ENCODE measurements at places on chromosomes 16 and 17.

DNA sequence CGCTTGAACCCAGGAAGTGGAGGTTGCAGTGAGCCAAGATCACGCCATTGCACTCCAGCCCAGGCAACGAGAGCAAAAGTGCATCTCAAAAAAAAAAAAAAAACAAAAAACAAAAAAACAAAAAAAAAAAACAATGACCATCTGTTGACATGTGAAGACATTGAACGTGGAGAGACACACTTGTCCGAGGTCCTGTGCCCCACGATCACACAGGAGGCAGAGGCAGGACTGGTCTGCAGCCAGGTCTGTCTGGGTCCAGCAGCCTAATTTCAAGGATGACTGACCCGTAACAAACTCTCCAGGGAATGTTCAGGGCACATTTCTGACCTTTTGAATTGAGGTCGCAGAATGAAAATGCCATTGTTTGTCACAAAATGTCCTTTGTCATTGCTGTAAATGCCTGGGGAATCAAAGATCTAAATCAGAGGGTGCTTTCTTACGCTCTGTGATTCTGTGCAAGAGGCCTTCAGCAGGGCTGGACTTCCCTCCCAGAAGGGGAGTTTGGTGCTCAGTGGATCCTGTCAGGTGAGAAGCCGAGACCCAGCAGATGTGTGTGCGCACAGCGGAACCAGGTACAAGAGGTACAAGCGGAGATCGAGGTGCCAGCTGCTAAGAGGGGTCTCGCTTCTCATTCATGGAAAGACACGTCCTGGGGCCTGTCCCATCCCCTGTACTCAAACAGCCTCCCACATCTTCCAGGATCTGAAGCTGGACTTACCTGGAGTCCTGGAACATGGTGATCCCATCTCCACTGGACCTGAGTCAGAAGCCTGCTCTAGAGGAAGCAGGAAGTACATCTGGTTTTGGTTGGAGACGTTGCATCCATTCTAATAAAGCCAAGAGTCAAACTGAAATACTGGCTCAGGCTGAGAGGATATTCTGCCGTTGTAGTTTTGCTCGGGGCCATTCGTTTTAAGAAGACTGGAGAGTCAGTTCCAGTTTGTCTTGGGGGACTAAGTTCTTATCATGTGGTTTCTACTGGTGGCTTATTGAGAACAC, 95.8 kb downstream of the IRF8 start:
- DNase-seq = no peak

DNA sequence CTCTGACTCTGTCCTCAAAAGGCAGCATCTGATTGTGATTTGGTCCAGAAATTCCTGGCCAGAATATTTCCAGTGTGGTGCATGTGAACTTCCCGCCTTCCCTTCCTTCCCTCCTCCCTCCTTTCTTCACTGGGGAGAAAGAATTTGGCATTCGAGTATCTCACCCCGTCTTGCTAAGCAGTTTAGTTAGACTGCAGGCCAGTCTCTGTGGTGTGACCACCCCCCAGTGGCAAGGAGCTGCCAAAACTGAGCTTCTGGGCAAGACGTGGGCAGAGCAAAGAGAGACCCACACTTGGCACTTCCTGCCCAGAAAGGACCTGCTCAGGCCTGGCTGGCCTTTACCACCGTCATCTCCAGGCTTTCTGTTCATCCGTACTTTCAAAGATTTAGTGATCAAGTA, 36.4 kb downstream of the SNX20 start:
- no peak for DNase-seq

- no peak for DNase-seq
Observed at GRCh38 chr17:77529328-77529650, 388.5 kb downstream of the SEC14L1 start.

- DNase-seq = peak; percentile 61
Observed at GRCh38 chr17:1573932-1574696, 11.5 kb upstream of the PITPNA start.

- DNase-seq = no peak
Observed at GRCh38 chr17:28974451-28974850, 23.1 kb upstream of the PHF12 start.

- no peak for DNase-seq
Observed at GRCh38 chr17:4969047-4969550, 1.5 kb upstream of the SPAG7 start.

DNA sequence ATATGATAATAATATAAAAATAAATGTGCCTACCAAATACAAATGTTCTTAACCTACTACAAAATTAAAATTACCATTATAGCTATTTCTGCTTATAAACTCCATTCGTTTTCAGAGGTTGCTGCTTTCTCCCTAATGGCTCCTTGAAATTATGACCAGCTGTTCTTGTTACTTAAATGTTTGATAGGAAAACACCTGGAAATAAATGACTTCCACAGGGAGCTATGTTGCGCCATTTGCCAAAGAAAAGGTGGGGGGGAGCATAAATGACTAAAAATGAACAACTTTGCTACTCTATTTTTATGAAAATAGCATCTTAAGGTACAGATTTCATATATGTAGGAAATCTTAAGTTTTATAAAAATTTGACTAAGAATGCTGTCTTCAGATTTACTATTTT, 157.5 kb upstream of the MON1B start:
- no peak for DNase-seq

- no peak for DNase-seq
Observed at GRCh38 chr17:17757391-17757791, 76.1 kb downstream of the RAI1 start.

DNA sequence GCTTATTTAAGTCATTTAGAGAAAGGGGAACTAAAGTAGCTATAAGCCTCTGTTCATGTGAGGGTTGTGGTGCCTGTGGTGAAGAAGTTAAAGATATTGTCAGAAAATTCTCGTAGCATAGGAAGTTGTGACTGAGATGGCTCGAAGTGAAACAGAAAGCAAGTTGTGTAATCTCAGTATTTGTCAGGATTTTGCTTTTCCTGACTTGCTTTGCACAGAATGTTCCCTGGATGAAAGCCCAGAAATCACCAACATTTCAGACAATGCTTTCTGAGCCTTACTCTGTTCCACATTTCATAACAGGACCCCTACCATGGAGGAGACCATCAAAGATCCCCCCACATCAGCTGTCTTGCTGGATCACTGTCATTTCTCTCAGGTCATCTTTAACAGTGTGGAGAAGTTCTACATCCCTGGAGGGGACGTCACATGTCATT, 10.6 kb downstream of the CALCOCO2 start:
- no peak for DNase-seq

DNA sequence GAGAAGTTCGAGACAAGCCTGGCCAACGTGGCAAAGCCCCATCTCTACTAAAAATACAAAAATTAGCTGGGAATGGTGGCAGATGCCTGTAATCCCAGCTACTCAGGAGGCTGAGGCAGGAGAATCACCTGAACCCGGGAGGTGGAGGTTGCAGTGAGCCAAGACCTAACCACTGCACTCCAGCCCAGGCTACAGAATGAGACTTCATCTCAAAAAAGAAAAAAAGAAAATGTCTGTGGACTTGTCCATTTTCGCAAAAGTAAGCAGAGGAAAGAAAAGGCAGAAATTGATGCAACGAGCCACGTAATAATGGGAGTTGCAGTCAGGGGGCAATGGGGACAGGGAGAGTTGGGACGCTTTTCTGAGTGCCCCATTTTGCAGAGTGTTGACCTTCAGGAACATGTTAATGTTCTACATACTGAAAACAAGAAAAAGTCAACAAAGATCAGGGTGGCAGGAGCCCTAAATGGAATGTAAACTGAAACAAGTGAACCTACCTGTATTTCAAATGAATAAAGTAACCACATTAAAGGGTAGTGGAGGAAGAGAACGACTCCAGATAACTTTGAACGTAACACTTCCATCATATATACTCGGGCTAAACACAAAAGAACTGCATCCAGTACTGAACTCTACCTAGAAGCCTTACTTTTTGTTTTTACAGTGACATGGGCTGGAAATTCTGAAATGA, 76.4 kb downstream of the CNGB1 start:
- no peak for DNase-seq

DNA sequence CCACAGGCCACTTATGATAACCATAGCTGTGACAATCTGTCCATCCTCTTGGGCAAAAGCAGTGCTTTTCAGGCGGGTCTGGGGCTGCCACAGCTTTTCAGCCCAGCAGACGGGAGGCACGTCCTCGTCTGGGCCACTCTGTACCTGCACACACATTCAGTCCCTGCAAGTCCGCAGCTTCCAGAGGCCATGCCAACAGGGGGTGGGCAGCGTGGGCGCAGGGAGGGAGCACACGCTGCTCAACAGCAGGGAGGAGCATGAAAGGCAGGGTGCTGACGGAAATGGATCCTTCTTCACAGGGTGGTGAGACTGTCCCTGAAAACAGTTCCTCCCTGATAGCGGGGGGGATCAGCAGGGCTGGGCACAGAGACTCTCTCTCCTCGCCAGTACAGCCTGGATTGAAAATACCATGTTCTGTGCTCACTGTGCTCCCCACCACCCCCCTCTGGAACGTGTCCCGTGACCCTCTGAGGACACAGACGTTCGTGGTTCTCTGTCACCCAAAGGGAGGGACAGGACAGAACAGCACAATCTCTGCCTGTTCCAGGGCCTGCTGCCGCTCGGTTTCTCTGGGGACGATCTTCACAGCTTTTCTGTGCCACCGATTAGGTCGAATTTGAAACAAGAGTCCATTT, 41.7 kb downstream of the PEMT start:
- no peak for DNase-seq

DNA sequence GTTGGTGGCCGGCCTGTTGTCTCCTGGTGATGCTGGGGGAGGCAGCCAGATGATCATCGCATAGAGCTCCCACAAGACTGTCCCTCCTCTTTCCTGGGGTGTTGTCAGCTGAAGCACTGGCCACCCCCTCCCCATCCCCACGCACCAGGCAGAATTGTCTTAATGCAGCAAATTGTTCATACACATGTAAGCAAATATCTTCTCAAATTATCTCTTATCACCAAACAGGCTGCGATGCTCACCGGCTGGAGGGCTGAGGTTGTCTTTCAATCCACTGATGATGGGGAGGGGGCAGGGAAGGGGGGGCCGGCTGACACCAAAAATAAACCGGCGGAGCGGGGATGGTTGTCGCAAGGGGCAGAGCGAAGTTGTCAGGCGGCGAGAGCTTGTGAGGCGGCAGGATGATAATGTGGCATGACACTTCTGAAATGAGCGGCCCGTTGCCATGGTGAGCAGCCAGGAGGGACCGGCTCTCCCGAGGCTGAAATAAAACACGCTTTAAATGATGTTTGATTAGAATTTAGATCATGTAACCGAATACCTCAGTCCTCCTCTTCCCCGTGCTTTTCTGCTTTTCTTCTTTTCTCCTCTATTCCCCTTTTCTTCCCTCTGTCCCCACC, 59.8 kb downstream of the MRM1 start:
- DNase-seq = peak; percentile 63

DNA sequence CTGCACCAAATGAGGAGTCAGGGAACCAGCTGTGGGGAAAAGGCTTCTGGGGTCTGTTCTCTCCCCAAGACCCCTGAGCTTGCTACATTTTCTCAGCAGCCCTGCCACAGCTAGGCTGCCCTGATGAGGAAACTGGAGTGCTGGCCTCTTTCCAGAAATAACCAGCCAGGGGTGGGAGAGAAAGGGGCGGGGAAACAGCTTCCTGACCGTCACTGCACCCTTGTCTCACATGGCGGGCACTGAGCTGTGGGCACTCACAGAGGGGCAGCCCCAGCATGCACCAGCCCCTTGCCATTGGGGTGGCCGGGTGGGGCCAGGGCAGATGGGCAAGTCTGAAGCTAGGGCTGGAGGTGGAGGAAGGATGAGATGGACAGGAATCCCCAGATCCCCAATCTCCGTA, 2.9 kb downstream of the SRL start:
- no peak for DNase-seq

DNA sequence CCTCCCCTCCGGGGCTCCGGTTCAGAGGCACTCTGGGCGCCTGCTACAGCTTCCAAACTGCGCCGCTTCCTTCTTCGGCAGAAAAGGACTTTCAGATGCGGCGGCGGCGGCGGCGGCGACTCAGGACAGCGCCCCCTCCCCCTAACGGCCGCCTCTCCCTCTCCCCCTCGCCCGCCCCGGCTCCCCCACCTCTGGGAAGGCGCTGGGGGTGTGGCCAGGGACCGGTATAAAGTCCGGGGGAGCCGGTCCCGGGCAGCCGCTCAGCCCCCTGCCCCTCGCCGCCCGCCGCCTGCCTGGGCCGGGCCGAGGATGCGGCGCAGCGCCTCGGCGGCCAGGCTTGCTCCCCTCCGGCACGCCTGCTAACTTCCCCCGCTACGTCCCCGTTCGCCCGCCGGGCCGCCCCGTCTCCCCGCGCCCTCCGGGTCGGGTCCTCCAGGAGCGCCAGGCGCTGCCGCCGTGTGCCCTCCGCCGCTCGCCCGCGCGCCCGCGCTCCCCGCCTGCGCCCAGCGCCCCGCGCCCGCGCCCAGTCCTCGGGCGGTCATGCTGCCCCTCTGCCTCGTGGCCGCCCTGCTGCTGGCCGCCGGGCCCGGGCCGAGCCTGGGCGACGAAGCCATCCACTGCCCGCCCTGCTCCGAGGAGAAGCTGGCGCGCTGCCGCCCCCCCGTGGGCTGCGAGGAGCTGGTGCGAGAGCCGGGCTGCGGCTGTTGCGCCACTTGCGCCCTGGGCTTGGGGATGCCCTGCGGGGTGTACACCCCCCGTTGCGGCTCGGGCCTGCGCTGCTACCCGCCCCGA, at the start of gene IGFBP4:
TSS of gene IGFBP4 (plus strand) at position 255 of the 792 bp plus-strand sequence. CDS start at position 541, 286 bp downstream.
- DNase-seq = peak; percentile 20

GRCh38 chr16:77974883-77975282, 47.5 kb upstream of the CLEC3A start:
- no peak for DNase-seq

DNA sequence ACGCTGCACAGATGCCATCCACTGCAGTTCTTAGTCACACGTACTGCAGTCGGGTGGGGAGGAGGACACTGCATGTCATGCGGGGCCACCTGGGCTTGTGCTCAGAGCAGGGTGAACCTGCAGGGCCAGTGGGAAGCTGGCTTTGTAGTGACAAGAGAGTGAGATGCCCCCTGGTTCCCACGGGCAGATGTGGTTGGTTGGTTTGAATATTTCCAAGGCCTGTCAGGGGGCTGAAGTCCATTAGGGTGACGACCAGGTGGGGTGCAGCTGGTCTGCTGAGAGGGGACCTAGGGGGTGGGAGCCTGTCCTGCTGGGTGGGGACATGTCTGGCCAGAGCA, 14.3 kb downstream of the ZNF213 start:
- DNase-seq = no peak

DNA sequence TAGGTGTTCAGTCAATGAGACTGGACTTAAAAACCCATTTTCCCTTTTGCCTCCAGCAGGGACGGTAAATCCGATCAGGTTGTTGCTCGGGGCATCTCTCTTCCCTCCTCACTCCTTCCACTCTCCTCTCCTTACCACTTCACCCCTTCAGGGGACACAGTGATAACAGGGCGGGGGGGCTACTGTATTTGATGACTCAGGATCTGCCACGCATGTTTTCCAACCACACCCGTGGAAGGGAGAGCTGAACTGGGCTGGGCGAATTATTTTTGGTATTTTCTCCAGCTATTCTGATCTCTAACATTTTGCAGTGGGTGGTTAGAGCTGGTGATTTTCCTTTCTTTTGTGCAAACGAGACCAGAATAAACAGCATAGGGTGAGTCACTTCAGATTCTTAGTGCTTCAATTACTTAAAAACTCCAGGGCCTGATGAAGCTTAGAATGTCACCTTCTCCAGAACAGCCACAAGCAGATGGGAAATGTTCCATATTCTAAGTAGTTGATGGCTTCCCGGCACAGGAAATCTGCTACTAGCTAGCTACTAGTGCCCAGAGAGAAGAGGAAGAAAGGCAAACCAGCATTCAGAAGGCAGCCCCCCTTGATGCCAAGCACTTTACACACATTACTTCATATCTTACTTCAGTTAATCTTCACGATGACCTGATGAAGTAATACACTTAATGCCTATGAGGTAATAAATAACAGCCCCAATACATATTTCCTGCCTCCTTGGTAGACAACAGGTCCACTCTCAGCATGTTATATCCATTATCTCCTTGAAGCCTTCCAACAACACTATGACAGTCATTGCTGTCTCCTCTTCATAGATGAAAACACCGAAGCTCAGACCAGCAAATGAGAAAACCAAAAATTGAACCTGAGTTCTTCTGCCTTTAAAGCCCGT, 74.1 kb downstream of the ASIC2 start:
- DNase-seq = no peak

Measured in NCI-H1092 (cell line).